AG04450 (cell line): ENCODE measurements at places on chromosomes 11 and 22. TPM values are rescaled to one million over a fixed set of nuclear protein-coding genes. Genes with fewer than 3 reads are reported as not detected.

DNA sequence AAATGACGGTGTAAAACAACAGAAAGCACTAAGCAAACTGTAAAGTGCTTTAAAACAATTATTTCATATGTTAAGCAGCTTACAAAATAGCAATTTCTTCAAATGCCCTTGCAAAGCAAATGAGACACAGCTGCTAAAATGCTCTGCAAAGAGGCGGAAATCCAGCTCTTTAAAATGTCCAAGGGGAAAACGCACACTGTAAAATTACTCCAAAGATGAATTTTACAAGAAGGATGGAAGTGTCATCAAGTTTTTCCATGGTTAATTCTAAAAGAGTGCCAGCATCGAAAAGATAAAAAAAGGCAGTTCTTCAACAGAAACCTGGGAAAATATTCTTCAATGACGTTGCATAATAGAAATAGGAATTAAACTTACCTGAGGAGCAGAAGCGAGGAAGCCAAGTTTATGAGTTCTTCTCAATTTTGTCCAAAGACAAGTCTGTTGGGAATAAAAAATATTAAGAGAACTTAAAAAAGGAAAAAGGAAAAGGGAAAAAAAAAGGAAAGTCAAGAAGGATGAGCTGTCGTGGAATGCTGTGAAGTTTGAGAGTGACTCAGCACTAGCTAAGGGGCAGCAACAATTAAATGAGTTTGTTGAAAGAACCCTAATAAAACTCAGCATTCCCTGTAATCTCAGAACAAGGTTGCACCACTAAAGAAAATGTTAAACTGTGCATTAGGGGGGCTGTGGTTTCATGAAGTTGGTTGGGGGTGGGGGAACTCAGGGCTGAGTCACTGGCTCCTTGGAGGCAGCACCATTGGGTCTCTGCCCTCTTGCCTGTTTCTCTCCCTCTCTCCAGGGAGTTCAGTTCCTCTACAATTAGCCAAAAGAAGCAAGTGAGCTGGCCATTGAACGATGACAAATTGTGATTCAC lies 64.2 kb upstream of the BLID start:
- DNase-seq, result peak; percentile 85

The ROBO4 gene
- 0.30 and 0.40 TPM in 2 replicates for polyA plus RNA-seq

GRCh38 chr11:100008417-100008816 lies 678.7 kb upstream of the ARHGAP42 start:
- DNase-seq, result no peak

The MACROD1 gene
- polyA plus RNA-seq, result 8.0 and 8.1 TPM in 2 replicates

The CTNND1 gene
- 190 and 191 TPM in 2 replicates for polyA plus RNA-seq

GRCh38 chr11:72012897-72013721 lies 14.4 kb downstream of the IL18BP start:
- no peak for DNase-seq

- no peak for DNase-seq
Measured at GRCh38 chr11:113632981-113633380, 73.1 kb downstream of the TMPRSS5 start.

DNA sequence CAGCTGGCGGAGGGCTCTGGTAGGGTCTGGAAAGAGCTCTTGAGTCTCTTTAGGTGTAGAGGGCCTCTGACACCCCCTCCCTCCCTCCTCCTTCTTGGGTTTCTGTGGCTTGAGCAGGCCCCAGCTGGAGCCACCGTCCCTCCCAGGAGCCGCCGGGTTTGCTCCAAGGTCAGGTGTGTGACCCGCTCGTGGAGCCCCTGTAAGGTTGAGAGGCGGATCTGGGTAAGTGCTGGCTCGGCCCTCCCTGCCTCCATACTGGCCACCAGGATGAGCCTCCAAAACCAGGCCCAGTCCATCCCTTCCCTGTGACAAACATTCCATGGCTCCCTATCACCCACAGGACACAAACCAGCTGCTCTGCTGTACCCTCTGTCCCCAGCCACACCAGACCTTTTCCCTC lies 9.3 kb downstream of the PLEKHB1 start:
- DNase-seq, result no peak

DNA sequence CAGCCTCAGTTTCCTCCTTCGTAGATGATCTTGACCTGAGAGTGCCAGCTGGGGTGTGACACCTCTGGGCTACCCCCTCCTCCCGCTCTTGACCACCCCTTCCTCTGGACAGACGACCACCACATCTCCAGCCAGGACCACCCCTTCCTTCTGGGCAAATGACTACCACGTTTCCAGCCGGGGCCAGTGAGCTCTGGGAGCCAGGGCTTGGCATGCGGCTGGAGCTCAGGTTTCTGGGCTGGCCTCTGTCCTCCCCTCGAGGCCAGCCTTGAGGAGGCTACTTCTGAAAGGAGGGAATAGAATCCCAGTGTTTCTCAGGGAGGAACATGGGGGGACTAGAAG lies 120.9 kb downstream of the KCNQ1OT1 start:
- DNase-seq, result no peak

- no peak for DNase-seq
Measured at GRCh38 chr11:97770570-97770969, 1250.2 kb upstream of the CNTN5 start.

DNA sequence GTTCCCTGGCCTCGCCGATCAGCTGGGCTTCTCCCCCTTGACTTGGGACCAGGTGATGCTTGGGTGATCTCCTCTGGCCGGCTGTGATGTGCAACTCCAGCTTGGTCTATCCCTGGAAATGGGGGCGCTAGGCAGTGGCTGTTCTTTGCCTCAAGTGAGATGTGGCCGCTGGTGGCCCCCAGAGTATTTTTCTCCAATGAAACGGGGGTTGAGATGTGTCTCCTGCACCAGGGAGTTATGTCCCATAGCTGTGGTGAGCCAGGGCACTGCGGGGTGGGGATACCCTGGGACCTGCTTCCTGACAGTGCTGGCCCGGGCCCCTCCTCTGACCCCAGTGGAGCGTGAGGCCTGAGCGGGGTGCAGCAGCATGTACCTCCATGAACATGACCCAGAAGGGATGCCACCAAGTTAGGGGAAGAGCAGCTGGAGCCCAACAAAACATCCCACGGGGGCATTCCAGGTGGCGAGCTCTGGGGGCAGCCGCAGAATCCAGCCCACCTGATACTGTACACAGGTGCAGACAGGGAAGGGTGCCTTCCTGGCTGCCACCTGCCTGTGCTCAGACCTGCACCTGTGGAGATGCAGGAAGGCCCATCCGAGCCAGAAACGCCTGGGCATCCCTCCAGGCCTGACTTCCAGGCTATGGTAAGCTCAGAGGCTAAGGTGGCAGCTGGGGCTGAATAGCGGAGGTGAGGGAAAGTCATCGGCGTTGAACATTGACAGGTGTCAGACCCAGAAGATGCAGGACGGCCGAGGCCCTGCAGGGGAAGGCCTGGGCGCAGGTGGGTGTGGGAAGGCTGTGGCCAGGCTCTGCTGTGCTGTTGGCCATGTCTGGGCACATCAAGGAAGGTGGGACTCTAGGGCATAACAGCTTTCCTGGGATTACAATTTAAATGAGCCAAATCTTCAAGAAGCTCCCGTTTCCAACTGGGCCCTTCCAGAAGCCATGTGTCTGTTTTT lies 97.3 kb downstream of the CTTN start:
- no peak for DNase-seq

GRCh38 chr11:10373340-10373739 lies 68.5 kb downstream of the ADM start:
- DNase-seq, result no peak

The C11orf86 gene
- polyA plus RNA-seq, result not detected in 2 replicates

GRCh38 chr22:38694049-38694448 lies 6.7 kb downstream of the JOSD1 start:
- DNase-seq, result no peak

The CAPN5 gene
- polyA plus RNA-seq, result 18.6 and 22.8 TPM in 2 replicates

DNA sequence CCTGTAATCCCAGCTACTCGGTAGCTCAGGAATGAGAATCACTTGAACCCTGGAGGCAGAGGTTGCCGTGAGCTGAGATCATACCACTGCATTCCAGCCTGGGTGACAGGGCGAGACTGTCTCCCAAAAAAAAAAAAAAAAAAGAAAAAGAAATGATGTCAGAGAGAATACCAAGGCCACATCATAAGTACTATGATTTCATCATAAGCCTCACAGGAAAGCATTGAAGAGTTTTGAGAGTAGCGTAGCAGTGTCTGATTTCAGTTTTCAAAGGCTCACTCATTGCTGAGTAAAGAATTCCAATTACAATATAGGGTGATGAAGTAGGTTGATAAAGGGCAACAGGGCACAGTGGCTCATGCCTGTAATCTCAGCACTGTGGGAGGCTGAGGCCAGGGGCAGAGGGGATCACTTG lies 88.8 kb downstream of the MRTFA start:
- no peak for DNase-seq

DNA sequence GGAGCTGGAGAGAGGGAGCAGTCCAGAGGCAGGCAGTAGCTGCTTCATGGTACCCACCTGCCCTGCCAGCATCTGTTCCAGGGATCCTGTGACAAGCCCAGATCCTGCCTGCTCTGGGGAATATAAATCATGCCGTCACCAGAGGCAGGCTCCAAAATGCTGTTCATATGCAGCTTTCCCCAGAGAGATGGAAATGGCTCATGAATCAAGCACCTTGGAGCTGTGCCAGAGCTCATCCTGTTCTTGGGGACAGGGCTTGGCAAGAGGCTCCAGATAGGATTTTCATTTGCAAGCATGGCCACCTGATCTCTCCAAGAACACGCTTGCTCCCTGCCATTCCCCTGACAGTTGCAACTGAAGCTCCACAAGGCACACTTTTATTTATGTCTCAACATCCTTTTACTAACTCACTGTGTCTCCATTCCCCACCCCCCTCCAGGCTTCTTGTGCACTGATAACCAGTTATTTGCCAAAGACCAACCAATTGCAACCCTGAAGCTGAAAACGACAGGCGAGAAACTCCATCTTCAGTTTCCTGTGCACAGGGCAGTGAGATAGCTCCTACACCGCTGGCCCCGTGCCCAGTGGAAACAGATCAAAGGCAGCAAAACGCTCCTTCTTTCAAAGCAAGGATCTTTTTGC lies 115.8 kb upstream of the PITPNB start:
- no peak for DNase-seq

The PARVG gene
- polyA plus RNA-seq, result 0.01 TPM in 1 of 2 replicates, not detected in the other

GRCh38 chr11:73423506-73423905 lies 47.3 kb downstream of the RELT start:
- DNase-seq, result no peak

The H19 gene
- 0.10 and 0.21 TPM in 2 replicates for polyA plus RNA-seq

GRCh38 chr11:21909145-21909544 lies 283.7 kb upstream of the ANO5 start:
- no peak for DNase-seq

GRCh38 chr22:31136155-31136554 lies 4.2 kb downstream of the PLA2G3 start:
- DNase-seq, result no peak

DNA sequence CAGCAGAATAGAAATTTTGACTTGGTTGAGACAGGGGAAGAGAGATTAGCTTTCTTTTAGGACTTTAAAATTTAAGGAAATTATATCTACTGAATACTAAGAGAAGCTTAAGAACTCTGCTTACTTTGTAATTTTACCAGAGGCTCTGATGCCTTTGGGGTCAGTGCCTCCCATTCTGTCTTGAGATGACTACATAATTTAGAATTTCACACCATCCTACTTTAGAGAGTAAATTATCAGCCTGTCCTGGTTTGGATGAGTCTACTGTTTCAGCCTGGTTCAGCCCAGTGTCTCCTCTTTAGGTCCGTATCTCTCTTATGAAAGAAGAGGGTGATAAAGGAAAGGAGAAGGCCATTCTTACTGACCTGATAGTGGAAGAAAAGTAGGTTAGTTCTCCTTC lies 9.8 kb downstream of the NUCB2 start:
- no peak for DNase-seq

- DNase-seq, result no peak
Measured at GRCh38 chr11:79333355-79333754, 107.5 kb downstream of the TENM4 start.

DNA sequence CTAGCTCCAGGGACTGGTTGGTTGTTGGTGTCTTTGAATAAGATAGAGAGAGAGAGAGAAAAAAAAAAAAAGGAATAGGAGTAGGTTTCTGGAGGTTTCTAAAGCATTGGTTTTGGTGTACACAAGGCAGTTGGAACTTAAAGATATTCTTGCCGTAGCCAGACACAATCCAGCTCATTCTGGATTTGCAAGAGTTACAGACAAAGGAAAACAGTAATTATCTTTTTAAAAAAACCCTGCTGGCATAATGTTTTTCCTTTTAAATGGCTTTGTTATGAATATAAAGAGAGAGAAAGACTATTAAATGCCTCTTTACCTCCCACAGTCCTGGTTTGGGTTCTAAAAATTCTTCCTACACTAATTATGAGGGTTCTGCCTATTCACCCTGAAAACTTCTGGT lies 120.4 kb upstream of the RAG2 start:
- no peak for DNase-seq
